ENCODE measurements at places on chromosomes 5 and 9.

- DNase-seq: no peak
Measured at GRCh38 chr9:134212809-134213507, 48.6 kb upstream of the RNU6ATAC start.

DNA sequence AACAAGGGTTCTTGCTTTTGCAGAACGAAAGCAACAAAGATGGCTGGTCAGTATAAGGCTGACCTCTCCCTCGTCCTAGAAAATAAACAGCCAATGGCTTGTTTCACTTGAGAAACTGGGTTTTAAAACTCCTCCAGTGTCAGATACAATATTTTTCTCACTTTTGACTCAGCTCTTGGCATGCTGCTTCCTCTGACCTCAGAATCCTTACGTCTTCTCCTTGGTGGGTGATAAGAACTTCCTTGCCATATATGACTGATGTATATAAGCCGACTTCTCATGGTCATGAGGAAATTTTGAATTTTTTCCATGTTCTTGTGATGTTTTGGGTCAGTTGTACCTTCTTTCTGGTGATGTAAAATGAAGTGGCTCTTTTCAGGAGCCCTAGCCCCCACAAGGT is 3.8 kb downstream of the ZNF618 start:
- DNase-seq: no peak

GRCh38 chr5:31853398-31854135 is 214.6 kb downstream of the PDZD2 start:
- no peak for DNase-seq

DNA sequence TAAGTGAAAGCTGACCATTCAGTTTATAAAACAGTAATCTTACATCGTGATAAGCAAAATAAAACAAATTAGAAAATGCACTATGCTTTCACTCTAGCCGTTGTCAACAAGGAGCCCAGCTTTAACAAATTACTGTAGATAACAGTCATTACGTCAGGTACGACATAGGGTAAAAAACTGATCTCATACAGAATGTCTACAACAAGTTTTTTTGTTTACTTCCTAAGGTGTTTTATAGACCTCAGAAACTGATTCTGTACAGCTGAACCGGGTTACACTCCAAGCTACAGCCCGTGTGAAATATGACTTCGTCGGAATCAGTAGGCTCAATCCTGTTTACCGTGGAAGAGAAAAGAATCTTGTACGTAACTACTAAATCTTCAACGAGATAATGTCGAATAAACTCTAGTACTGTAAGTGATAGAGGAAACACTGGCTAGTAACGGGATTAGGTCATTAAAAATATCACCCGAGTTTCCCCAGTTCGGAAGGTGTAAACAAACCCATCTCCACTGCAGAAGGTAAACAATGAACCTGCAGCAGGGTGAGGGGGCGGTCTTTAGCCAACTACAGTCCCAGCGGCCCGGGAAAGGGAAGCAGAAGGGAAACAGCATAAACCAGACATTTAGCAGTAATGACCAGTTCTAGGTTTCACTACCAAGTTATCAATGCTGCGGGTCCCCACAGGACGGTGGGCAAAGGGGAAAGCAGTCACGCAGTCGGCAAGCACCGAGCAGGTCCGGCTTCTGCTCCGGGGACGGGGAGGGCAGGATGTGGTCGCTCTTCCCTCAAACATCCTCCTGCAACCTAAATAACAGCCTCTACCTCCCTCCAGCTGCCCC is 1.1 kb downstream of the RICTOR start:
- peak; percentile 59 for DNase-seq

DNA sequence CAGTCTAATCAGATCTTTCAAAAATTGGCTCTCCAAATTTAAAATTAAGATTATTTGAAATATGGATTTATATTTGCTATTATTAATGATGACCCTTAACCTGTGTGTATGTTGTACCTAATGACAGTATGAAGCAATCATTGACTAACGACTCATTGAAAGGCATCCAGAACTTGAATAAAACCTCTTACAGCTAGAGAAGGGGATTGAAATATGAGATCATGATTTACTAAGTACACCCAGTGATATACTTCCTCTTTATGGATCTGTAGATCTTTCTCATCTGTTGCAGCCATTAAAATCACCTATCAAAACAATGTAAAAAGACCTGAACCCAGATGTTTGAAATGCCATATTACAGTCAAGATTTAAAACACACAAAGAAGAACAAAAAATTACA is 126.5 kb downstream of the RPS23 start:
- DNase-seq: no peak

DNA sequence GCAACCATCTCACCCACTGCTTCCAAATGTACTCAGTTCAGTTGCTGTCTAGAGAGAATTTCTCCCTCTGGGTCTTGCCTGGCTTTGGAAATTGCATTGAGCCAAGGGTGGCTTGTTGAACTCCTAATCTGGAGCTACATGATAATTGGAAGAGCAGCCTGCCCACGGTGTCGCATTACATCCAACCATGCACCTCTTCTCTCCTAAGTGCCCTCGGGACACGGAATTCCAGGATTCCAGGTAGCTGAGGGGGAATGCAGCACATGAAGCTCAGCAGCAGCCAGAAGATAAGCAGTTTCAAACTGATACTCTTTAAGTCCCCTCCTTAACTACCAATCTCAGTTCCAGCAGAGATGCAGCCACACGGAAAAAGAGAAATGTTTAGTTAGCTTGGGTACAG is 509.4 kb upstream of the KLF4 start:
- no peak for DNase-seq

- DNase-seq: no peak
Measured at GRCh38 chr9:82382887-82383616, 394.5 kb downstream of the SPATA31D1 start.

GRCh38 chr5:129216001-129216400 is 121.5 kb downstream of the ISOC1 start:
- DNase-seq: no peak

GRCh38 chr5:9898319-9898718 is 268.2 kb upstream of the TAS2R1 start:
- DNase-seq: peak; percentile 37

- DNase-seq: peak; percentile 69
Measured at GRCh38 chr9:37676411-37676830, 25.7 kb downstream of the FRMPD1 start.

DNA sequence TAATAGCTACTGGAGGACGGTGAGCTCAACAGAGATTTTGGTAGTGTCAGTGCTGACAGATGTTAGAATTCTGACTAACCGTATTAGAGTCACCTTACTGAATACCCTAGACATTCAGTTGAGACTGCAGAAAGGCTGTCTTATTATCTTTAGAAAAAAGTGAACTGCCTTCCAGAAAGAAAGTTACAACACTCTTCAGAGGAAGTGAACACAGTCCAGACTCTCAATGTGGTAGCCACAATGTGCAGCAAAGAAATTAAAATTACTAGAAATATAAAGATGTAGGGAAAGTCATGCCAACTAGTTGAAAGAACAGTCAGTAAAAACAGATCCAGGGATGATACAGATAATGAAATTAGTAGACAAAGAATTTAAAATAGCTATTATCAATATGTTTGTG is 47.1 kb upstream of the COL15A1 start:
- no peak for DNase-seq
